ENCODE measurements at places on chromosomes 16 and 17. TPM values are rescaled to one million over a fixed set of nuclear protein-coding genes. Genes with fewer than 3 reads are reported as not detected.

ATXN7L3 gene
- 65.1 TPM for total RNA-seq

MYH8 gene
- not detected for total RNA-seq

TRIM65 gene
- total RNA-seq: 14.4 TPM

ALKBH5 gene
- 103 TPM for total RNA-seq

MYH13 gene
- not detected for total RNA-seq

LRRC46 gene
- 0.29 TPM for total RNA-seq

KRT16 gene
- not detected for total RNA-seq

PPP1R27 gene
- total RNA-seq: not detected

GUCY2D gene
- not detected for total RNA-seq

TBC1D3 gene
- not detected for total RNA-seq

KRT31 gene
- not detected for total RNA-seq

RNF222 gene
- total RNA-seq: not detected

PYCARD gene
- 56.2 TPM for total RNA-seq

HCRT gene
- not detected for total RNA-seq

NHLRC4 gene
- 2.6 TPM for total RNA-seq

ABCA9 gene
- 2.0 TPM for total RNA-seq

PLA2G10 gene
- total RNA-seq: not detected

ITGAX gene
- under 0.01 TPM for total RNA-seq

TEDC2 gene
- total RNA-seq: 28.8 TPM

ENPP7 gene
- not detected for total RNA-seq

KRT20 gene
- total RNA-seq: not detected

CRISPLD2 gene
- total RNA-seq: 127 TPM

ALOX12 gene
- total RNA-seq: not detected

CD300LB gene
- total RNA-seq: not detected

SCN4A gene
- total RNA-seq: not detected

SGCA gene
- total RNA-seq: 5.5 TPM

ST6GALNAC1 gene
- total RNA-seq: not detected

Data from placental pericyte (primary cell).